ENCODE measurements at places on chromosomes 2 and 18. TPM values are rescaled to one million over a fixed set of nuclear protein-coding genes. Genes with fewer than 3 reads are reported as not detected.
A peak's percentile ranks its signal among the peaks of the same experiment; 100 is the strongest.

RGPD6 gene
- 19.5 TPM for total RNA-seq

C2orf92 gene
- total RNA-seq, result 7.3 TPM

DNA sequence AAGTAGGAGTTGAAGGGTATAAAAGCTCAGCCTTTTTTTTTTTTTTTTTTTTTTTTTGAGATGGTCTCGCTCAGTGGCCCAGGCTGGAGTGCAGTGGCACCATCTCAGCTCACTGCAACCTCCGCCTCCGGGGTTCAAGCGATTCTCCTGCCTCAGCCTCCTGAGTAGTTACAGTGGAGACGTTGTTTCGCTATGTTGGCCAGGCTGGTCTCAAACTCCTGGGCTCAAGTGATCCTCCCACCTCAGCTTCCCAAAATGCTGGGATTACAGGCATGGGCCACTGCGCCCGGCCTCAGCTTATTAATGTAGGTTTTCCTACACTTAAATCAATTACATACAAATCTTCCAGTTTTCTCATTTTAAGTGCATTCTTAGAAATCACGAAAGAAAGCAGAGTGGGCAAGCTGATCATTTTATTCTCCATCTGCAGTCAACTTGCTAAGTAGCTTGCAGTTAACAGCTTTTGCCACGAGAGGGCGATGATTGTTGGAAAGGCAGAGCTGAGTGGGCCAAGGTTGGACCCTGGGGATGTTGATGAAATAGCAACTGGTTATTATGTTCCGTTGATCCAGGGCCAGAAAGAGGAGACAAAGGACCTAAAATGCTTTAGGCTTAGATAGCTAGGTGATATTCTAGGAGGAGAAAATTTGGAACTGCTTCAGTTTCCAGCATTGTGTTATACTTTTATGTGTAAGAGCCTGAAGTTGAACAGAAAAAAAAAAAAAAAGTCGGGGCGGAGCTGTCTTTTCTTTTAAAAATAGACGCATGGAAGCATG lies 234.4 kb upstream of the EPAS1 start:
- DNase-seq, result peak; percentile 94

DNA sequence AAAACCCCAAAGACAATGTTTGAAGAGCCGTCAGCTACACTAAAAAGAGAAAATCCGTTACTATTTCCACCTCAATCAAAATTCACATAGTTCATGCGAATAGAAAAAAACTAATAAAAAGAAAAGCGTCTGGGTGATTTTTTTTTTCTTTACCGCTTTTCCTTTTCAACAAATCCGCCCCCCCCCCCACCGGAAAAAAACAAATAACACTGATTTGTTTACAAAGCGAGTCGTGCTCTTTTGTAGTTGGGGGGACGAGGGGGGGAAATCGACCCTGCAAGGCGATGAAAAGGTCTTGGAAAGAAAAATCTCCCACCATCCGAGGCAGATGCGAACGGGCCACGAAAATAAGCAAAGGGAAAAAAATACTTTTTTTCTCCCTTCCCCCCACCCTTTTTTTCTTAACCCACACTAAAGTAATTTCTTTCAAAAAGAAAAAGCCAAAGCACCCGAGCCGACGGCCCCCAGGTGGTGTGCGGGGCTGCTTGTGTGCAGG lies 638 bp downstream of the ZNF521 start:
- DNase-seq, result no peak

GRCh38 chr2:55173438-55174054 lies 58.5 kb downstream of the CLHC1 start:
- DNase-seq, result peak; percentile 48

DNA sequence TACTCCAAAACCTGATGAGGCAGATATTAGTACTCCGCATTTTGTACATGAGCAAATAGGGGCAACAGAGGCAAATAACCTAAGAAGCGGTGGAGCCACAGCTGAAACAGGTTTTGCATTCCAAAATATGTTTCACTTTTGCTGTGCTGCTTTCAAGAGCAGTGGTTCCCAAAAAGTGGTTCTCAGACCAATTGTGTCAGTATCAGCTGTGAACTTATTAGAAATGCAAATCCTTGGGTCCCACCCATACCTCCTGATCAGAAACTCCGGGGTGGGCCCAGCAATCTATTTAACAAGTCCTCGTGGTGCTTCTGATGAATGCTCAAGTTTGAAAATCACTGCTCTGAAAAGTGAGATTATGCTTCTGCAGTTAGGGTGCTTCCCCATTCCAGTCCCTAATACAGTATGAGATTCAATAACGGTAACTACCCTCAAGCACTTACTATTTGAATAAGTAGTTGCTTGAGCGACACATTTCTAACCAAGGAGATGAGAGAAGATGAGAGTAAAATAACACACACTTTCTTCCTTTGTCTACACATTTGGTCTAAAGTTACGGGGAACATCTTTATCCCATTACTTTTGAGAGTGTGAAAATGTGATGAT lies 17.8 kb upstream of the TCF4 start:
- no peak for DNase-seq

NR4A2 gene
- total RNA-seq, result 2.4 TPM

GRCh38 chr2:94997981-94998930 lies 27.3 kb upstream of the MAL start:
- peak; percentile 79 for DNase-seq

- DNase-seq, result no peak
Measured at GRCh38 chr2:204657024-204657423, 111.7 kb downstream of the PARD3B start.

APOB gene
- total RNA-seq, result 0.57 TPM

GRP gene
- not detected for total RNA-seq

DNAH7 gene
- total RNA-seq, result 15.7 TPM

GRCh38 chr18:6004119-6004518 lies 108.8 kb upstream of the TMEM200C start:
- DNase-seq, result no peak

- no peak for DNase-seq
Measured at GRCh38 chr18:58592223-58593214, 36.4 kb downstream of the ALPK2 start.

GREB1 gene
- 0.98 TPM for total RNA-seq

DNA sequence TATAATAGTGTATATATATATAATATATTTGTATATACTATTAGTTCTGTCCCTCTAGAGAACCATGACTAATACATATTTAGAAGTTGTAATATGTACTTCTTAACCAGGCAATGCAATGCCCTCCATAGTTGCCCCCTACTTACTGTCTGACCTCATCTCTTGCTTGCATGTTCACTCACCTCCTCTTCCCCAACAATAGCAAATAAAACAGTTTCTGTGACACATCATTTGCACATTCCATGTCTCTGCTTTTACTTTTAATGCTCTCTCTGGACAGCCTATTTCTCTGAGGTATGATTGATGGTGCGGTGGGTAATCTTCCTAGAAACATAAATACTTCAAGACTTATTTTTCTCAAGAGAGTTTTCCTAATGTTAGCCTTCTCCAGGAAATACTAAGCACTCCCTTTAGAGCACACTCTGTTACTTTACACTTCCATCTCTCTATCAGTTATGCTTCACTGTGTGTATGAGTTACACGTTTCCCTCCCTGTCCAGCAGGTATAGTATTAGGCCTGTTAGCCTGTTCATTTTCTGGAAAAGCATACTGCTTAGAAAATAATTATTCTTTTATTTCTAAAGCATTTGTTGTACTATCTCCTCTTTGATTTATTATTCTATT lies 295.6 kb upstream of the LRATD1 start:
- no peak for DNase-seq

DNA sequence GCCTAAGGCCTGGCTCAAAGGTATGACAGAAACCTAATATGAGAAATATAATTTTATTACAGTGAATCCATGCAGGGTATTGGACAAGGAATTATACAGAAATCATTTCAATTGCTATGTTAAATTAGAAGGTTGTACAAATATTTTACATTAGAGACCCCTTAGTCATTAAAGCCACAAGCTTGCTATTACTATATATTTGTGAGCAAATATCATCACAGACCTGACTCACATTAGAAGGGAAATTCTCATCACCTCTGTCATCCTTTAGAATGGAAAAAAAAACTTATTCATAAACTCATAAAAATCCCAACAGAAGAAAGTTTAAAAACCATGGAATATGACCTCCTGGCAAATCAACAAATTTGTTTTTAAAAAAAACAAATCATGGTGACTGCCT lies 277.9 kb downstream of the DCC start:
- DNase-seq, result no peak

PARD3B gene
- total RNA-seq, result 29.6 TPM

GNAL gene
- total RNA-seq, result 9.7 TPM

LAPTM4A gene
- total RNA-seq, result 330 TPM

DNA sequence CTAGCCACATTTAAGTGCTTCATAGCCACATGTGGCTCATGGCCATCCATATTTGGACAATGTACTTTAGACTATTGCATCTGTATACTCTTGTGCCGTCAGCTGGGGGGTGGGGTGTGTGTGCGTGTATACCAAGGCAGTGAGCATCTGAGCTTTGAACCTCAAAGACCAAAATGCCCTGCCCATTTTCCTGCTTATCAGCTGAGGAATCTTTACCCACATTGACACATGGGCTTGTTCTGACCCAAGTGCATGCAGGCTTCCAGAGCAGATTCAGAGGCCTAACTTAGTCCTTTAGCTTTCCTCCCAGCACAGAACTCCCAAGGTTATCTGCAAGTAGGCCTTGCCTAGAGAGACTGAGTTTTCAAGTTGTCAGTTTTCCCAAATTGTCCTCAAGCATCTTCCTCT lies 11.1 kb upstream of the MOCOS start:
- DNase-seq, result no peak
